ENCODE measurements at places on chromosomes 2 and 18.

GRCh38 chr2:199814817-199815211, 36.2 kb downstream of the FTCDNL1 start:
- H3K4me3 ChIP-seq, result no peak overlapping the region
- no peak for DNase-seq
- H3K4me1 ChIP-seq, result peaks cover 3% of the 10 kb centered on the region
- peaks cover 2% of the 10 kb centered on the region for H3K27me3 ChIP-seq
- no peaks in the 10 kb centered on the region for H3K36me3 ChIP-seq
- H3K27ac ChIP-seq, result no peak overlapping the region

DNA sequence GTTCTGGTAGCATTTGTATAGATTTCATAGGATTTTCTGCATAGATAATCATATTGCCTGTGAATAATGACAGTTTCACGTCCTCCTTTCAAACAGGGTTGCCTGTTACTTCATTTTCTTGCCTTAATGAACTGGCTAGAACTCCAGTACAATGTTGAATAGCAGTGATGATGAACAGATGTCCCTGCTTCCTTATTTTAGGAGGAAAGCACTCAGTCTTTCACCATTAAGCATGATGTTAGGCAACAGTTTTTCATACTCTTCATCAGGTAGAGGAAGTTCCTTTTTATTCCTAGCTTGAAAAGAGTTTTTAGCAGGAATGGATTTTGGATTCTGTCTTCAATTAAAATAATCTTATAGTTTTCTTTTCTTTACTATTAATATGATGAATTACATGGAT, 39.7 kb downstream of the C2orf76 start:
- H3K4me3 ChIP-seq, result no peak overlapping the region
- peaks cover 2% of the 10 kb centered on the region for H3K36me3 ChIP-seq
- H3K4me1 ChIP-seq, result no peaks in the 10 kb centered on the region
- H3K27ac ChIP-seq, result no peak overlapping the region
- no peak for DNase-seq

- peaks cover 2% of the 10 kb centered on the region for H3K4me1 ChIP-seq
- H3K27ac ChIP-seq, result no peak overlapping the region
- H3K36me3 ChIP-seq, result no peaks in the 10 kb centered on the region
- no peak for DNase-seq
- H3K4me3 ChIP-seq, result no peak overlapping the region
- peaks cover 11% of the 10 kb centered on the region for H3K27me3 ChIP-seq
Measured at GRCh38 chr2:43616967-43617680, 19.9 kb upstream of the PLEKHH2 start.

DNA sequence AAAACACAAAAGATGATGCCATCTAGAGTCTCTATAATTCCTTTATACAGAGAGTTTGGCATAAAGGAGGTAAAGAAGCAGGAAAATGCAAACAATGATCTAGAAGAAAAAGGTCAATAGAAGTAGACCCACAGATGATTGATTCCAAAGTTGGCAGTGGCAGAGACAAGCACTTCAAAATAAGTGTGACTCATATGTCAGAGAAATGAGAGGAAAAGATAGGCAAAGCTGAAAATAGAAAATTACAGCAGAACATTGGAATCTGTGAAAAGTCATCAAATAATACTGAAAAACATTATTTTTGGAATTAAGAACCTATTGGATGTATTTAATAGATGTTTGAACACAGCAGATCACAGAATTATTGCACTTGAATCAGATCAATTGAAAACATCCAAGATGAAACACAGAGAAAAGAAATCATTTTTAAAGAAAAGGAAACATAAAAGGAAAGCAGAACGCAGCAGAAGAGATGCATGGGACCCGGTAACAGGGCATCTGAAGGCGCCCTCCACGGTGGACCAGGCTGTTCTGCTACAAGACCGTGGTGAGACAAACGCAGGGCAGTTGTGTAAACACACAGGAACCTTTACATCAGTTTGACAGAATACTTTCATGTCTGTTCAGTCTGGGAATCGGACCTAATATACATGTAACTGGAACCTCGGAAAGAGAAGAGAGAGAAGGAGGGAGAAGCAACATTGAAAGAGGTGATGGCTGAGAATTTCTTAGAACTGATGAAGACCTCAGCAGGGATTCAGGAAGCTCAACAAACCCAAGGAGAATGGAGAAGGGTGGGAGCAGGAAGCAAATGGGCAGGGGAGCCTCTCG, 74.6 kb upstream of the GPC1 start:
- no peaks in the 10 kb centered on the region for H3K36me3 ChIP-seq
- H3K4me3 ChIP-seq, result no peak overlapping the region
- peaks cover 12% of the 10 kb centered on the region for H3K27me3 ChIP-seq
- H3K4me1 ChIP-seq, result peaks cover 11% of the 10 kb centered on the region

DNA sequence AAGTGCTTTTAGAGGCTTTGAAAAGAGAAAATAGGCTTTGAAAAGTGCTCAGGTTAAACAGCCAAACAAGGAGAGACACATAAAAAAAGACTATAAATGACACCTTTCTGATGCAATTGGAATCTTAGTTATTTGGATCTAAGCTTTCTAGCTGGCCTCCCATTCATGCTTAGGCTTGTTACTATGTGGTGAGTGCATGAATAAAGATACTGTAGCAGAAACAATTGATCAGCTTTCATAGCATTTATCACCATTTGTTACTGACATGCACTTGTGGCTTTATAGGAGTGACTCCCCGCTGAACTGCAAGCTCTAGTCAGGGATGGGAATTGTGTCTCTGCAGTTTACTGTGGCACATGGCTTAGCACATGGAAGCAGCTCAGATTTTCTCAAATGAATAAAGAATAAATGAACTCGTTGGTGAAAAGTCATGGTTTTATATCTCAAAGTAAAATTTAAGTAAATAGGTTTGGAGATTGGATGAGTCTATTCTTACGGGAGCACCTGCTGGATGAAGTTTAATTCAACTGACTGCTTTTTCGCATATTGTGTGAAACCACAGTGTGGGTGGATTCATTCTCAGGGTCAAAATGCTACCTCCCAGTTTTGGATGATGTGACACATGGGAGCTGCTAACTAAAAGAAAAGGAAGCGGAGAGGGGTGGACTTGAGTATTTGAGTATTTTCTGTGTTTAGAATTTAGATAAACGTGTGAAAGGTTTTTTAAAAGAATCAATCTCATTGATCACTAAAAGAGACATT, 91.1 kb upstream of the NOL4 start:
- no peaks in the 10 kb centered on the region for H3K36me3 ChIP-seq
- H3K4me3 ChIP-seq, result no peak overlapping the region
- no peaks in the 10 kb centered on the region for H3K27me3 ChIP-seq
- H3K27ac ChIP-seq, result no peak overlapping the region
- peaks cover 20% of the 10 kb centered on the region for H3K4me1 ChIP-seq

All from mesothelial cell of epicardium (in vitro differentiated cells).